Smooth muscle cell of bladder (primary cell): ENCODE measurements at places on chromosomes 1 and 21. TPM values are rescaled to one million over a fixed set of nuclear protein-coding genes. Genes with fewer than 3 reads are reported as not detected.

The KRTAP19-3 gene
- total RNA-seq, result not detected in 2 replicates

The TMEM201 gene
- total RNA-seq, result 1.6 and 2.0 TPM in 2 replicates

The PWP2 gene
- total RNA-seq, result 1.4 and 2.7 TPM in 2 replicates

The EEIG2 gene
- 36.3 and 46.1 TPM in 2 replicates for total RNA-seq

The SOX13 gene
- 2.2 and 2.8 TPM in 2 replicates for total RNA-seq

The ZNF683 gene
- not detected in 2 replicates for total RNA-seq

The TFF1 gene
- total RNA-seq, result not detected in 2 replicates

The TMEM35B gene
- total RNA-seq, result 36.6 and 40.2 TPM in 2 replicates

The U2AF1 gene
- total RNA-seq, result 13.2 and 16.5 TPM in 2 replicates

The SPRR1A gene
- not detected in 2 replicates for total RNA-seq

The HCRTR1 gene
- total RNA-seq, result not detected in 2 replicates

The YTHDF2 gene
- 41.4 and 51.8 TPM in 2 replicates for total RNA-seq
